ENCODE measurements at places on chromosomes 1 and 21.

DNA sequence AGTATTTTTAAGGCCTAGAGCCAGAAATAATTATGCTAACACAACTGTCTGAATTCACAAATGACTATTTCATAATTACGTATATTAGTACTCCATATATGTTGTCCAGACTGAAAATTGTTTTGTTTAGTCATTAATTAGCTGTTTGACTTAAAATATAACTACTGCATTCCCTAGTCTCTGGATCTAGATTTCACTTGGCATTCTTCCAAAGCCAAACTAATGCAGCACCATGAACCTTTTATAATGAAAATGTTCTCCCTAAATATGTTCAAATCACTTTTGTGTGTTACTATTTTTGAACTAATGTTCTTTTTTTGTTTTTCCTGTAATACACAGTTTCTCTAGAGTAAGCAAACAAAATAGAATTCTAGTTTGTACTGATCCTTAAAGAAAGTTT, 46.1 kb downstream of the CAMTA1 start:
- DNase-seq: no peak

DNA sequence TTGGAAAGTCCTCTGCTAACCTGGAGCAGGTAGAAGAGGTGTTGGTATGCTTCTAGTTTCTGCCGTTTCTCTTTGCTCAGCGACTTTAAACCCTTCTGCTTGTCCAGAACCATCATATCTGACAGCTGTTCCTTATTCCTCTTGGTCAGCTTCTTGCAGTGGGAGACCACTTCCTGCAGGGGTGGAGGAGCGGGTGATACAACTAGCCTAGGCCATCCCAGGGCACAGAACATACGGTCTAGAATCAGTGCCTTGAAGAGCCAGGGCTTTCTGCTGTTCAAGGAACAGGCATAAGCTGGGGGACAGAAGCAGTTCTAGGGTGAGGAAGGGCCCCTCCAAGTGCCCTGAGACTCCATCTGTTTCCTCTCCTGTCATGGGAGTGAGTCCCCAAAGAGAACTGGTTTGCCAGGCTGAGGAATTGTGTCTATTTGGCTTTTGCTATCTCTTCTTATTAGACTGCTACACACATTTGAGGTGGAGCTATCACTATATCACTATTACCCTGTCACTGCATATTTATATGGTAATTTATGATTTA, 32.5 kb downstream of the IQGAP3 start:
- DNase-seq: no peak

DNA sequence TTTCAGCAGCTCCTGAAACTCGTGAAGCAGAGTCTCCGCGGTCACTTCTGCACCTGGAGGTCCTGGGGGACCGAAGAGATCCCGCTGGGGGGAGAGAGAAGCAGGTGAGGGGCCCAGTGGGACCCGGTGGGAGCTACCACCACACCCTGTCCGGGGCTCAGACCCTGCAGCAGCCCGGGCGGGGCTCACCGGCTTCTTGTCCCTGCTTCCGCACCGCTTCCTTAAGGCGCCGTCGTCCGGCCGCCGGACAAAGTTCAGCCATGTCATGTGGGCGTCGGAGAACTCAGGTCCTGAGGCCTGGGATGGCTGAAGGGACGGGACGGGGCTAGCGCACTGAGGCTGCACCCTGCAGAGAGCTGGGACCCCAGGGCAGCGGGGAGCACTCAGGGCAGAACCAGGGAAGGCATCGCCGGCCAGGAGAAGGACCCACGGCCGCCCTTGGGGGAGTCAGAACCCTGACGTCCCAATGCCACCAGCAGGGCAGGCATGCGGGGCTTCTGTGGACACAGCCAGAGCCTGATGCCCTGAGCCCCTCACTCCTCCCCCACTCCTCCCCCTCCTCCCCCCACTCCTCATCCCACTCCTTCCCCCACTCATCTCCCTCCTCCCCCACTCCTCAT, 2.2 kb downstream of the C1QTNF12 start:
- DNase-seq: no peak

DNA sequence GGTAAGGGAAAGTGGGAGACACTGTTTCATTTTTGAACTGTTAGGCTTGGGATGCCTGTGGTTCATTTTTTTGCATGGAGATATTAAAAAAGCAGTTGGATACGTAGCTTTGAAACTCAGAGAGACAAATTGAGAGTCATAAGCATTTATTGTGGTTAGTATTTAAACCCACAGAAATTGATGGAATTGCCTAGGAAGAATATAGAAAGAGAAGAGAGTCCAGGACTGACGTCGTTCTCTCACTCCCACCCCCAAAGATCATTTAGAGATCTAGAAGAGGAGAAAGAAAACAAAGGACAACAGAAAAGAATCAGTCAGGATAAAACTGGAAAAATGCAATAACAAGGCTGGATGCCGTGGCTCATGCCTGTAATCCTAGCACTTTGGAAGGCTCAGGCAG, 73.2 kb upstream of the BMP8A start:
- DNase-seq: no peak

DNA sequence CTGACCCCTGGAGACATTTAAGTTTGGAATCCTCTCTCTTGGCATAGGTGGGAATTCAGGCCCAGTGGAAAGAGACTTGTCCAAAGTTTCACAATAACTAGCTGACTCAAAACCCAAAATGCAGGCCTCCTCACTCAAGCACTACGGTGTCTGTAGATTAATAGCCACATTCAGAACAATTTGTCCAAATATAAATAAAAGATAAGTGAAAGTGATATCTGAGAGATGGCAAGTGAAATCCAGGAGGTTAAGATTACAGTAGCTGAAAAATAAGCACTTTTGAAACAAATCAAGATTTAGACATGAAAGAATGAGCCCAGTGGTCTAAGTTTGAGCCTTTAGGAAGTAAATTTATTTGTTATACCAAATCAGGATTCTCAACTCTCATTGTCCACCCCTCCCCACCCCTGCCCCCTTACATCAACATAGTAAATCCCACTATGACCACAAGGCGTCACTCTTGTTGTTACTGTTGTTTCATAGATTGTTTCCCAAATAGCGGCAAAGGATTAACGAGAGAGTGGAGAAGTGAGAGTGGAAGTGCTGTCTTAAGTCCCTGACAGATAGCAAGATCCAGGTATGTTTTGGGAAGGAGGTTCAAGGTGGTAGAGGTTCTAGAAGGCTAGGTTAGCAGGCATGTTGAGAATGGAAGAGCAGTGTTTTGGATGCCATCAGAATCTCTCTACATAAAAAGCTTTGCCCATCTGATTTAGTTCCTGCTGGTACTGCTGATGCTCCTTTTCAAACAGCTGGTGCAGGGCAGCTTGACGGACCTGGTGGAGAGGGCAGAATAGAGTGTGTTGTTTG, 7.1 kb upstream of the TPM3 start:
- no peak for DNase-seq

DNA sequence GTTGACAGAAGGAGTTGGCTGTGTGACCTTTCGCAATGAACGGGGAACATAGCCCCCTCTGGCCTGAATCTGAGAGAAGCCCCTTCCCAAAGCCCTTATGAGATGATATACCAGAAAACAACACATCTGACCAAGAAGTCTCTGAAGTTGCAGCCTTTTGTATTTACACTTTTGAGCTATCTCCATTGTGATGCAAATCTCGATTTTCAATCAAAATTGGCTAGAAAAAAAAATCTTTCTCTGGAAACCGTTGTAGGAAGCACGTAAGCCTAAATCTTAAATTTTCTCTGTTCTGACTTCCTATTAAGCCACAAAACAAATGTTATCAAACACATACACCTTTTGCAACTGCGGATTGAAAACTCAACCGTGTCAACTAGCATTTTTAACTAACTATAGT, 71.4 kb upstream of the OLIG2 start:
- no peak for DNase-seq

DNA sequence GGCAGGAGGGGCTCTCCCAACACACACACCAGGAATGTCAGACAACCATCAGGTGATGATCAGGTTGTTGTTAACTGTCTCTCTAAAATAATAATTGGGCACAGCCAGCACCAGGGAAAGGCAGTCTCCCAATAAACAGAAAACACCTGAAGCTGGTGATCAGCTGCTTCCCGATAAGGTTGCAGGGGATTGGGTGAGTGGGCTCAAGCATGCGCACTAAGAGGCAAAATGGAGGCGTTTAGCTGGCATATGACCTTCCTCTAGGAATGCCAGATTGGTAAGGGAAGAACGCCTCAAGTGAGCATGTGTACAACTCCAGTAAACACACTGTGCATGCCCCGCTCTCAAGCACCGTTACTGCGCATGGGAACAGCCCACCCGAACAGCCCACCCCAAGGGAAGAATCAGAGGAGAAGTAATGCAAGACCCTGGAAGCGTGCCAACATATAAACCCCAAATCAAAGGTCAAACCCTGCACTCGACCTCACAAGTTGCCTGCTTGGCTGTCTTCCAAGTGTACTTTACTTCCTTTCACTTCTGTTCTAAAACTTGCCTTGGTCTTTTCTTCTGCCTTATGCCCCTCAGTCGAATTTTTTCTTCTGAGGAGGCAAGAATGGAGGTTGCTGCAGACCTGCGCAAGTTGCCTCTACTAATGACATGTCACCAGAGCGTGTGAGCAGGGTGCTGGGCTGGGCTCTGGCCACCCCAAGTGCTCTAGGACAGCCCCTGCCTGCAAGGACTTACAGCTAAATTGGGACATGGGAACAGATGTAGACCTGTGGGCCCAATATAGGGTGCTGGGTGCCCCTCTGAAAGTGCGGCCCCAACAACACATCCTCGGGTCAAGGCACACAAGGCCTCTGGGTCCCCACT, 200.8 kb downstream of the RHOU start:
- DNase-seq: no peak

- DNase-seq: no peak
These were observed 51.7 kb downstream of the AK5 start for GRCh38 chr1:77333501-77333900.

DNA sequence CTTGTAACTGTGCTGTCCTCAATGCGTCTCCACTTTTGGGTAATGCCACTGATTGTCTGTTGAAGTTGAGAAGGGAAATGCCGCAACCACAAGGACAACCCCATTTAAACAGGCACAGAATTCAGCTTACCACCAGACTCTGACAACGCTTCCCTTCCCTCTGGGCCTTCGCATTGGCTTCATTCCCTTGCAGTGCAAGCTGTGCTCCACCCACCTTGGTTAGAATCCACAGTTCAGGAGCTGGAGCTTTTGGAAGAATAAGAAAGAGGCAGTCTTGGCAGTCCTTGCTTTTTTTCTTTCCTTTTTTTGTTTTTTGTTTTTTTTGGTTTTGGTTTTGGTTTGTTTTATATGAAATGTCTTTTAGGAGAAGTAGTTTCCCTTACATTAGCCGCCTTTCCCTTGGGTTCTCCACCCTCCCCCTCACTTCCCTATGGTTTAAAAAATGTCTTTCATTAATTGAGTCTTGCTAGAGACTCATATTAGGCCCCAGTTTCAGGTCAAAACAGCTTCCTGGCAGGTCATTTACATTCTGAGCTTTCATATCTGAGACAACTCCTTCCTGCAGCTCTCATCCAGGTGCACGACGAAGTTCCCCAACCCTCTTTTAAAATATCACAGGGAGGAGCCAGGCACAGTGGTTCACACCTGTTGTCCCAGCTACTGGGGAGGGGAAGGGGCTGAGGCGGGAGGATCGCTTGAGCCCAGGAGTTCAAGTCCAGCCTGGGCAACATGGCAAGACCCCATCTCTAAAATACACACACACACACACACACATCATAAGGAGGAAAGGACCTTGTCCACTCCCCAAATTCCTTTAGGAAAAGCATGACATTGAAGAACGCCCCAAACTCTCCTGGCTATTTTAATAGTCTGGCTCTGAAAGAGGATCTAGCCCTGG, 20.7 kb upstream of the LAX1 start:
- DNase-seq: peak; percentile 37

DNA sequence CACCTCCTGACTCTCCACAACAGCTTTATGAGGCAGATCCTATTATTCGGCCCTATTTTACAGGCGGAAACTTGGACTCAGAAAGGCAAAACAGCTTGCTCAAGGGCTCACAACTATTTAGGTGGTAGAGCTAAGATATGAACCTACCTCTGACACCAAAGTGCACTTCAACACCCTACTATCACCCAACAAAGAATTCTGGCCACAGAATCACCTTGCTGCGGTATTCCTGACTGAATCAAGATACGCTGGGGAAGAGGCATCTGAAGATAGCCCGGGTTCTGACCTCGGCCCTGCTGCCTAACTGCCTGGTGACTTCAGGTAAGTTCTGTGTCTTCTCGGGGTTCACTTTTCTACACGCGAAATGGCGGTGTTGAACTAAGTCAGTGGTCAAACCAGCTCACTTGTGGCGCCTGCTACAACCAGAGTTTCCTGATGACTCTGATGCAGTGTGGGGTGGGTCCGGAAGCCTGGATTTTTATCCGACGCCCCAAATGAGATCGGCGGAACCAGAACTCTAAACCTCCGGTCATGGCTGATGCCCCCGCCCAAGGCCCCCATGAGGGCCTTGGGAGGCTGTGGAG, 608 bp downstream of the PEF1 start:
- DNase-seq: no peak

- peak; percentile 31 for DNase-seq
These were observed 1.2 kb downstream of the ANP32E start for GRCh38 chr1:150234566-150235293.

DNA sequence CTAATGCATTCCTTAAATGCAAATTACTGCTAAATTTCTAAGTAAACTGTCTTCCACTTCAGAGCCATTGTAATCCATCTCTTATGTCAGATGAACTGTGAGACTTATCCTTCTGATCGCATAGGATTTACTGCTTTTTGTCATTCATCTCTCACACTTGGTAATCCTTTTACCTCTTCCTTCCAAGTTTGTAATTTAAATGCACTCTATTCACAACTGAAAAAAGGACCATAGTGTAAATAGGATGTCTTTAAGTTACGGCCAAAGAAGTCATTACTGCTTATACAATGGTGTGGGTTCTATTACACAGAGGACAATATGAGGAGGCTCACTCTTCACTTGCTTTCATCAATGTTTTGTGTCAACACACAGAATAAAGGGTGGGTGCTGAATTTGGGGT, 393.3 kb downstream of the PTBP2 start:
- no peak for DNase-seq

- DNase-seq: no peak
These were observed 44.0 kb downstream of the OPRD1 start for GRCh38 chr1:28855969-28856368.

DNA sequence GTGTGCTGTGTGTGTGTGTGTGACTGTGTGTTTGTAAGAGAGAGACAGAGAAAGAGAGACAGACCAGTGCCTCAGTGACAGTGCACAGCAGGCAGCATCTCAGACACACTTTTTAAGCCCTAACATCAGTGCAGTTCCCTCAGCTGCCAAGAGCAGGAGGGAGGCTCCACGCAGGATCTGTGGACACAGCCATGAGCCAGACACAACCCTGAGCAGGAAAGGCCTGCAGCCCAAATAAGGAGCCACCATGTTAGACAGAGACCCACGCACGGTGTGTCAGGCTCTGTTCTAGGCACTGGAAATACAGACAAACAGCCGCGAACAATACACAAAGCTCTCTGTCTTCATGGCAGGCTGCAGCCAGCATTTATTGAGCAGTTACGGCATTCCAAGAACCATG, 445.5 kb downstream of the MATN1 start:
- DNase-seq: no peak

- DNase-seq: no peak
These were observed 6.3 kb downstream of the COA7 start for GRCh38 chr1:52691821-52692220.

- no peak for DNase-seq
These were observed 3.8 kb upstream of the KRTAP19-8 start for GRCh38 chr21:31042080-31042464.

Data from caudate nucleus (tissue), 63 donors.